ENCODE measurements at places on chromosomes 4 and X.

DNA sequence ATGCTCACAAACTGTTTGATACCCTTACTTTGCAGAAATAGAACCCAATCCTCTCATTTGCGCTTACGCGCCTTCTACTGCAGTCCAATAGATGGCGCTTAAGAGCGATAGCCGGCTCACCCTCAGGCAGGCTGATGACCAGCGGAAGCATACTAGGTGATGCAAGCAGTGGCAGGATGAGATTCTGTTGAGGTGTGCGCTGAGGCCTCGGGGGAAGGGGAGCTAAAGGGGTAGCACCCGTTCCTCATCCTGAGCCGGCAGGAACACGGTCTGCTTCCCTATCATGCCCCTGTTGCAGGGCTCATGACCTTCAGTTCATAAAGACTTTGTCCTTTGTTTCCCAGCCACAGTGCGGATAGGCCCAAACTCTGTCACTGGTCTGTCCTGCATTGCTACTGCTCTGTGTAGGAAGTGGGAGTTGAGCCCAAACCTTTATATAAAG is 628.9 kb downstream of the TLL1 start:
- no peak for DNase-seq

- no peak for DNase-seq
Measured at GRCh38 chr4:25879991-25880651, 17.3 kb upstream of the SEL1L3 start.

DNA sequence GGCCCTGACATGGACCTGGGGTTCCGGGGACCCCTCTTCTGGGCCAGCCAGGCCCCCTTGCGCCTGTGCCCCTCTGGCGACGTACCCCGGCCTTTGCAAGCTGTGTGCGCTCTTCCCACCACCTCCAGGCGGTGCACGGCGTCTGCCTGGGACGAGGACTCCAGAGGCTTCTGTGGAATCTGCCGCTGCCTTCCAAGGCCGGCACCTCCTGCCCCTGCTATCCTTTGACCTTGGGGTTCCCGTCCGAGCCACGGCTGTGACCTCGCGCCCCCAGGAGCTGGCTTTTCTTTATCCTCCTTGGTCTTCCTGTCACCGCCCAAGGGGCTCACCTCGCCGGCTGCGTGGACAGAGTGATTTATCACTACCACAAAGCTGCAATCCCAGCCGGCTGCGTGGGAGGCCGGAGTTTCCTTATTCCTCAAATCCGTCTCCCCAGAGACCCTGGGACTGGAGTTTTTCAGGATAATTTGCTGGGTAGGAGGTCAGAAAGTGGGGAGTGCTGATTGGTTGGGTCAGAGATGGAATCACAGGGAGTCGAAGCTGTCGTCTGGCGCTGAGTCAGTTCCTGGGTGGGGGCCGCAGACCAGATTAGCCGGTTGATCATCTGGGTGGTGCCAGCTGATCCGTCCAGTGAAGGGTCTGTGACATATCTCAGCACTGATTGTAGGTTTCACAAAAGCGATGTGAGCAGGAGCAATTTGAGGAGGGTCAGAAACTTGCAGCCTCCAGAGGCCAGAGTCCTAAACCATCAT is 19.8 kb upstream of the PLCXD1 start:
- no peak for DNase-seq

- DNase-seq = no peak
Measured at GRCh38 chr4:94507708-94508107, 56.0 kb downstream of the PDLIM5 start.

GRCh38 chrX:11446949-11447348 is 153.7 kb downstream of the AMELX start:
- DNase-seq = no peak

DNA sequence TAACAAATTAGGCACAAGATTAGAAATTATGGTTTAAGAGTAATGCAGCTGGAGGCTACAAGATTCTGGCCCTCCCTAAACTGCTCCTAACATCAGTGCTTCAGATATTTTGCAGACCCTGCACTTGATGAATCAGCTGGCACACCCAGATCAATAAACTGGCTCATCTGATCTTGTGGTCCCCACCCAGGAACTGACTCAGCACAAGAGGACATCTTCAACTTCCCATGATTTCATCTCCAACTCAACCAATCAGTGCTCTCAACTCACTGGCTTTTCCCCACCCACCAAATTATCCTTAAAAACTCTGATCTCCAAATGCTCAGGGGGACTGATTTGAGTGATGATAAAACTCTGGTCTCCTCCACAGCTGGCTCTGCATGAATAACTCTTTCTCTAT is 21.7 kb upstream of the TMEM33 start:
- DNase-seq = no peak

DNA sequence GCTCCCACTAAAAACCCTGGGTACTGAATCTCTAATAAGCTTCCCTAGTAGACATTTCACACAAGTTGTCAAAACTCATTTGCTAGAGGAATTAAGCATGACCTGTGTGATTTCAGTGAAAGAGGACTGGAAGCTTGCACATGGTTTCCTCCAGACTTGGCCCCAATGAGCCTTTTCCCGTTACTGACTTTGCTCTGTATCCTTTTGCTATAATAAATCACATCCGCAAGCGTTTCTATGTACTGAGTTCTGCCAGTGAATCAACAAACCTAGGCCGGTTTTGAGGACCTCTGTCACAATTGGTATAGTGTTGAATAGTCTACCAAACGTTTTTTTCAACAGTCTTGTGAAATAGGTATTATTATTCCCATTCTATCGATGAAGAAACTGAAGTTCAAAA is 8.2 kb downstream of the ATP11C start:
- DNase-seq = no peak

- DNase-seq = no peak
Measured at GRCh38 chrX:69415698-69416097, 88.4 kb upstream of the NALF2 start.

DNA sequence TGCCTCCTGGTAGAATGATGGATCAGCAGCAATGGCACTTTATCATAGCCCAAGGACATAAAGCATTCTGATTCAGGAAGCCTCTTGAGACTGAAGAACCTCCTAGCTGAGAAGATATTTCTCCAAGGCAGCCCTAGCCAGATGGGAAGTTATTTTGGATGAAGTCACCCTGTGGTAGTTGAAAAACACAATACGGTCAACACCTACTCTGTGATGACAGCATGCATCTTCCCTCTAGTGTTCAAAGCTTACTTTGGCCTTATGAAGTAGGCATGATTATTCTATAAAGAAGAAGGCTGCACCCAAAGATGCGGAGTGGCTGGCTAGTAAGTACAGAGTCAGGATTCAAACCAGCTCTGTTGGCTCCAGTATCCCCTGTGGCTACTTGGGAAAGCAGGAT is 47.9 kb downstream of the TLR10 start:
- DNase-seq = no peak

- DNase-seq = no peak
Measured at GRCh38 chrX:132834741-132835140, 123.7 kb downstream of the HS6ST2 start.

DNA sequence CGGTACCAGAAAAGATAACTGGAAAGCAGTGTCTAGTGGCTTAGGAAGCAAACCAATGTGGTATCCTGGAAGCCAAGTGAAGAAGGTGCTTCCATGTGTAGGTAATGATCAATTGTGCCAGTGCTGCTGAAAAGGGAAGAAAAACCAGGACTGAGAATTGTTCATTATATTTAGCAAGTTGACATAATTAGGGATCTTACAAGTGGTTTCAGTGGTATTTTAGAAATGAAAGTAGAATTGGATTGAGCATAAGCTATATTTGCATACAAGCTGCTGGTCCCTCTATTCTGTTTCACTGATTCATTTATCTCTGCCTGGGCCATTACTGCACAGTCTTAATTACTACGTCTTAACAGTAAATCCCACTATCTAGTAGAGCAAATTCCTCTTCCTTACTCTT is 32.3 kb downstream of the PRDM8 start:
- DNase-seq = no peak

DNA sequence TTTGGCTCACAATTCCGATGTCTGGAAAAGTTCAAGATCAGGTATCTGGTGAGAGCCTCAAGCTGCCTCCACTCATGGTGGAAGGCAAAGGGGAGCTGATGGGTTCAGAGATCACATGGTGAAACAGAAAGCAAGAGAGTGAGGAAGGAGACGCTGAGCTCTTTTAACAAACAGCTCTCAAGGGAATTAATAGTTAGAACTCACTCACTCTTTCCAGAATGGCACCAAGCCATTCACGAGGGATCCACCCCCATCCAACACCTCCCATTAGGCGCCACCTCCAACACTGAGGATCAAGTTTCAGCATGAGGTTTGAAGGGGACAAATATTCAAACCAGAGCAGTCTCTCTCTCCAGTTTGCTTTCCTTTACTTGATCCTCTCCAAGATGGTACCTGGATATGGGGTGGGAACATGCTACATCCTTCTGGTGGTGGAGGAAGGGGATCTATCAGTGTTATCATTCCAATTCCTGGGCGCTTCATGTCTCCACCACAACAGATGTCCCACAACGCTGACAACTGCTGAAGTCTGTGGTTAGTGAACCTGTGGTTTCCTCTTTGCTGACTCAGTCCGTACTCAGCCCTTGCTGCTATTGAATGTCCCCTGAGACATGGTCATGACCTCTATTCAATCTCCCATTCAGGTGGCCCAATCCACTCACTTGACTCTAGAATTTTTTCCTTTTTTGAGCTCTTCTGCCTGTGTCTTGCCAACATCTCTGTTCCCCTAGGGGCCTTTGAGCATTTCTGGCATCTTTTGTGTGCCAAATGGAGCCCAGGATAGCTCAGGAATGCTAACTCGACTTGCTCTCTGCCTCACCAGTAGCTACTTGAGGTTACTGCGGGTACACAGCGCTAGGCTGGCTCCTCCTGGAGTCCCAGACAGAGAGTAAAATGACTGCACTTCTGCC is 395.2 kb downstream of the MID1IP1 start:
- no peak for DNase-seq

GRCh38 chr4:143743591-143743990 is 43.1 kb upstream of the FREM3 start:
- no peak for DNase-seq

- no peak for DNase-seq
Measured at GRCh38 chr4:165199722-165200121, 7.6 kb upstream of the KLHL2 start.

DNA sequence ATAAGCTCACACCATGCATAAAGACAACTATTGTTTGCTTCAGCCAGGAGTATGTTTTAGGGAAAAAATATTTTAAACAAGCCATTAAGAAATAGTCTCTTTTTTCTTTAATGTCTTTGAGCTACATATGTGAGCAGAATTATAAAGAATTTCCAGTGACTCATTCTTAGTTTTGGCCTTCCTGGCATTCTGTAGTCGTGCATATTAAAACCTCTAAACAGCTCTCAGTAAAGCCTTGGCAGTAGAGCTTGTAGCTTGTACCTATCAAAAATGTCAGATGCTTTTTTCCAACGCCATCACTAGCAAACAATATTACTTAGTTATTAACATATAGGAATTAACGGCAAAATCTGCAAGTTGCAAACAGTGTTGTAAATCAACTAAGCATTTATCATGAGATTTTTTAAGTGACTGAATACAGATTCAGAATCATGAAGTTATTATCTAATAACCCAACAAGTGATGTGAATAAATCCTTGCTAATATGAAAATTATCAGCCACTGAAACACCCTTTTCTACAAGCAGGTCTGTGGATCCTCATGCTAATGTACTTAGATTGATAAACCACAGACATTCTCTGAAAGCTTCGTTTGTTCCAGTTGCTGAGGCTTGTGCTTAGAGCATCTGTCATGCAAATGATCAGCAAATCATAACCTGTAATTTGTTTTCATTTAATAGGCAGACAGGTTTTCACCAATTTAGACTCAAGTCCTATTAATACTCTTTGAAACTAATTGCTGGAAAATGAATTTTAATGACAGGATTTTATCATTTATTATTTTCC is 412.0 kb upstream of the ATOH1 start:
- no peak for DNase-seq

- no peak for DNase-seq
Measured at GRCh38 chrX:37755025-37755424, 24.8 kb upstream of the CYBB start.

- DNase-seq = no peak
Measured at GRCh38 chr4:77471821-77472495, 133.7 kb upstream of the CXCL13 start.

DNA sequence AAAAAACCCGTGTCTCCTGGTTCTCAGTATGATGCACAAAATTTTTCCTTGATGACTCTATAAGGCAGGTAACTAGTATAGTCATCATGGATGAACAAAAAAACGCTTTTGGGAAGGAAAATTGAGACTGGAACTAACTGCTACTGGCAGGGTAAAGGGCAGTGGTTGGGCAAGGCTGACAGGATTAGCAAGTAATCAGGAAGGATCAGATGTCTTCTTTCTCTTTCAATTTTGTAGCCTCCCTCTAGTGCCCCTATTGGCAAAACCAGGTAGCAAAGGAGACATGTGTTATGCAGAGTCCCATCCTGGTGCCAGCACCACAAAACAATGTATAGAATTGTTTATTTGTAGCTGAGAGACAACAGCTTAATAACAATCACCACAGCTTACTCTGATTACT is 12.8 kb upstream of the SLITRK4 start:
- no peak for DNase-seq

DNA sequence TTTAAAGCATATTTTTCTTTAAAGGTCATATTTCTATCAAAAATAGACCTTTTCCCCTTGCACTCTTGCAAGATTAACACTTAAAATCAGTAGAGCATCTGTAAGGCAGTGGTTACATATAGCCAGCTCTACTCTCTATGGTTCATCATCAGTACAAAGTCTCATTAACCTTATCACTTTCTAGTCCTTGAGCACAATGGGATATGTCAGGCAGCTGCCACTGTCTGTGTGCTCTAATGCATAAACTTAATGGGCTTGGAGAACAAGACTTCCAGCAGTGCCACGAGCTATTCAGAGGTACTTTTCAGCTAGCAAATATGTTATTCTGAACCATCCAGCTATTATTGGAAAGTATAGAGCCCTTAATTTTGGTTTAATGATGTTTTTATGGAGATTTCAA is 393.7 kb downstream of the GASK1B start:
- DNase-seq = no peak

DNA sequence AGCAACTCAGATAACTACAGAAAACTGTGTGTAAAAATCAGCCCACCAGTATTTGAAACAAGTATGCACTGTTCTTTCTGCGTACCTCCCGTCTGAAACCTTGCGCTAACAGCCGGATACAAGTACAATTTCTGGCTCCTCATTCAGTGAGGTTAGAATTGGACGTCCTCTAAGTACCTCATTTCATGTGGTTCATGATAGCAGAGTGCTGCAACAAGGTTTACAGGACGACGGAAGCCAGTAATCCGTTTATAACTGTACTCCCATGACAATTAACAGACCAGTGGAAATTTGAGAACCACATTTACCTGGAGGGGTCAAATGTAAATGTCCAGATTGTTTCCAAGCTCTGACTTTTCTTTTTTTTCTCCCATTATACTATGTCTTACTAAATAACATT is 52.9 kb upstream of the TENM3 start:
- DNase-seq = no peak

GRCh38 chrX:75327607-75328006 is 53.7 kb downstream of the UPRT start:
- DNase-seq = no peak

Measured in SK-N-MC (cell line).